ENCODE measurements at places on chromosomes 2 and 18. TPM values are rescaled to one million over a fixed set of nuclear protein-coding genes. Genes with fewer than 3 reads are reported as not detected.

DNA sequence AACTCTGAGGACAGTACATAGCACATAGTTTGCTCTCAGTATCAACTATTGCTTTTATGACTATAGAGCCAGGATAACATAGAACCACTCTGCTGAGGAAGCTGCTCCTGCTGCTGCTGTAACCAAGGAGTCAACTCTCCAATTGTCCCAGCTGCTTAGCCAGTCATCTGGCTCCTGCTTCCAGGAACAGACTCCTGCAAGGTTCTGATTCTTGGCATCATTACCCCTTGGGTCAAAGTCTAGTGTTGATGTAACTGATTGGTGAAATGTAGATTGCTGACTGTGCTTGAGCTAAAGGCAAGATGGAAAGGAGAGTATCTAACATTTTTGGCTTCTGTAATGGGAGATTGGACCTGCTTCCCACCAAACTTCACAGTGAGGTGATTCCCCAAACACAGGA lies 261.9 kb upstream of the FSHR start:
- peak; percentile 7 for DNase-seq

HOXD1 gene
- total RNA-seq: 4.9 TPM

GRCh38 chr2:54468673-54469072 lies 12.5 kb downstream of the SPTBN1 start:
- DNase-seq: no peak

- no peak for DNase-seq
Observed at GRCh38 chr2:125330133-125330532, 1305.0 kb downstream of the CNTNAP5 start.

DNA sequence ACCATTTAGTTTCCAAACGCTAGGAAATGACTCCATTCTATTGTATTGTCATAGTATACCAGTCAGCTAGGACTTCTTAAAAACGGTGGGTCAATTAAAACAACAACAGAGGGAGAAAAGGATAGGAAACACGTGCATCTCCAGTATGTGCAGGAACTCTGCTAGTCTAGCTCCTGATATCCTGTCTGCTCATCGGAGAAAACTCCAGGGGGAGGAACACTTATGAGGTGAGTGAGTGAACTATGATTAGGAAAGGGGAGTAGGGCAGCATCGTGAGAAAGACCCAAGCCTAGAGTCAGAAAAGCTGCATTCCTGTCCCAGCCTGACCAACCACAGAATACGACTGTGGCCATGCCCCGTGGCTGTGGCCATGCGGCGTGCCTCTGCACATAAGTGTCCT lies 34.2 kb downstream of the DTNB start:
- DNase-seq: no peak

HRH4 gene
- total RNA-seq: not detected

- DNase-seq: no peak
Observed at GRCh38 chr2:52017646-52018235, 985.8 kb upstream of the NRXN1 start.

DNA sequence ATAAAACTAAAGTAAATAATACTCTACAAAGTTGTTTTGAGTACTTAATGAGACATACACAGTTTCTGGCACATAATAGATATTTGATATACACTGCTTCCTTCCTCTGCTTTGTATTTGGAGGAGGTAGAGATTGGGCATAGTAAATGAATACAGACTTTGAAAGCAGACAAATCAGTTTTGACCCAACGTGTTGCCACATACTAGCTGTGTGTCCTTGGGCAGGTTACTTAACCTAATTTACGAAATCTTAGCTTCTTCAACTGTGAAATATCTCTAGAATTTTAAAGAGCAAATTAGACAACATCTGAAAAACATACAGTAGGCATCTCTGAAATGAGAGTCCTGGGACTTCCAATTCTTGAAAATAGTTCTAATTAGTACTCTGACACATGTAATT lies 425.4 kb downstream of the TGIF1 start:
- no peak for DNase-seq

Measured in transverse colon (tissue), 4 donors.